ENCODE measurements at places on chromosomes 11 and 22.

- DNase-seq = no peak
Measured at GRCh38 chr22:41070665-41071331, 21.6 kb upstream of the EP300 start.

DNA sequence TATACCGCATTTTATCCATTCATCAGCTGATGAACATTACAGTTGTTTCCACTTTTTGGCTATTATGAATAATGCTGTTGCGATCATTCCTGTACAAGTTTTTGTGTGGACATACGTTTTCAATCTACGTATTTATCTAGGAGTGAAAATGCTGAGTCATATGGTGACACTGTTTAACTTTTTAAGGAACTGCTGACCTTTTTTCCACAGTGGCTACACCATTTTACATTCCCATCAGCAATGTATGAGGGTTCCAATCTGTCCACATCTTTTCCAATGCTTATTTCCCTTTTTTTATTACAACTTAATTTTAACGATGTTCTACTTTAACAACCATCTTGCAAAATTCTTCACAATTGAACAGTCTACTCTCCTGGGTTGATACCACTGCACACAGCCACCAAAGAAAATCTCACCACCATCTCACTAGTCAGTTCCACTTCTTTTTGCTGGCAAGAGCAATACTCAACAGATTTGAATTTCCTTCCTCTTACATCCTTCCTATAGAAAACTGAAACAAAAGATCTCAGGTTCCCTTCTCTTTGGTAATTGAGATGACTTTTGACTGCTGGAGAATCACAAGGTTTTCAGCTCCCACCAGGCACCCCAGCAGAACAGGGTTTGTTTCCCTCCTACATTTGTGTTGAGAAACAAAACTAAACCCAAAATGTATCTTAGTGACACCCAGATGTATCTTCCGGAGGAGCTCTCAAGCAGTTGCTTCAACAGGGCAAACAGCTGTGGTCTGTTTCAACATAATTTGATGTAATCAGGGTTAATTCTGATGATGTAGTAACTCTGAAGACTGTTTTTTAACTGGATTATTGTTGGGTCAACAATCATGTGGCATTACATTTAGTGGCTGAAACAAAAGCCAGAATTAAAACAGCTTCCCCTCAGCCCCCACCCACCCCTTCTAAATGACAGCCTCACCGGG is 7.0 kb upstream of the GAB2 start:
- DNase-seq = no peak

GRCh38 chr11:47415091-47415854 is 6.9 kb downstream of the SLC39A13 start:
- DNase-seq = no peak

DNA sequence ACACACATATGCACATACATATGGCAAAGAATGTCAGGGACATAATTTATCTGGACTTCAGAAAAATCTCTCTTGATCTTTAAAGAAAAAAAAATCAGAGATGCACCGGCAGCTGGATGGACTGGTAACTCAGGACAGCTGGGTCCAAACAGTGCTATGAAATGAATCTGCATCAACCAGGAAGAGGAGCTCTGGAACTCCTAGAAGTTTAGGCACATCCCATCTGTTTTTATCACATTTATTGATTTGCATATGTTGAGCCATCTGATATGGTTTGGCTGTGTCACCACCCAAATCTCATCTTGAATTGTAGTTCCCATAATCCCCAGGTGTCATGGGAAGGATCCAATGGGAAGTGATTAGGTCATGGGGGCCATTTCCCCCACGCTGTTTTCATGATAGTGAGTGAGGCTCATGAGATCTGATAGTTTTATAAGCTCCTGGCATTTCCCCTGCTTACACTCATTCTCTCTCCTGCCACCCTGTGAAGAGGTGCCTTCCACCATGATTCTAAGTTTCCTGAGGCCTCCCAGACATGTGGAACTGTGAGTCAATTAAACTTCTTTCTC is 87.7 kb upstream of the AKIP1 start:
- DNase-seq = no peak

- DNase-seq = no peak
Measured at GRCh38 chr11:46743693-46744339, 24.8 kb downstream of the F2 start.

GRCh38 chr11:35655856-35656255 is 6.7 kb upstream of the TRIM44 start:
- DNase-seq = no peak

All from HuH-7 (cell line).